ENCODE measurements at places on chromosomes 7 and 10.

DNA sequence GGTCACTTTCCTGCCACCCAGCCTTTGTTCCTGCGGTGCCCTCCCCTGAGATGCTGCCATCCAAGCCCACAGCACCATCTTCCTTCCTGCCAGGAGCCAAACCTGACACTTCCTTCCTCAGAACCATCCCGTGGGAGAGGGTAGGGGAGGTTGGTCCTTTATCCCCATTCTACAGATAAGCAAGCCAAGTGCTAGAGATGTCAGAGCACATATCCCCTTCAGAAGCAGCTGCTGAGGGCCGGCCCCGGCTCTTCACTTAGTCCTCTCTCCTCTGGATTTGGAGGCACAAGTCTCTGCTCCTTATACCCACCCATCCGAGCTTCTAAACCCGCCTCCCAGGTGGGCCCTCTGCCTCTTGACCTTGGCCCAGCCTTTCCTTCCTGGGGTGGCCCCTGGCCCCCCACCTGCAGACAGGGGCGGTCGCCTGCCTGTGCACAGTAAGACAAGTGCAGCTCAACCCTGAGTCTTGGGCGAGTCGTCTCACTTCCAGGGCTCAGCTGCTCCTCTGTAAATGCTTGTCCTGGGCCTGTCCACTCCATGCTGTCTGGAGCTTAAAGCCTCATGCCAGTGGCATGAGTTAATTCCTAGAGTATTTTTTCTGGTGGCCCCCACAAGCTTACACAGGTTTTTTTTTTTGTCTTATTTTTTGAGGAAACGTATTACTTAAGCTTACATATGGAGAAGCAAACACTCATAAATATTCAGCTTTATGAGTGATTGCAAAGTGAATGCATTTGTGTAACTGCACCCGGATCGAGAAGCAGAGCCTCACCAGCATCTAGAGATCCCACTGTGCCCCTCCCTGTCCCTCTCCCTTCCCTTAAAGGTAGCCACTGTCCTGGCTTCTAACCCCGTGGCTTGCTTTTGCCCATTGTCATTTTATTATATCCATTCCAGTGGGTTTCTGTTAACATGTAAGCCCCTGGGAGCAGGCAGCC, 125.1 kb downstream of the CDH23 start:
- no peak for DNase-seq

- no peak for DNase-seq
Observed at GRCh38 chr7:92851732-92852131, 15.4 kb upstream of the CDK6 start.

DNA sequence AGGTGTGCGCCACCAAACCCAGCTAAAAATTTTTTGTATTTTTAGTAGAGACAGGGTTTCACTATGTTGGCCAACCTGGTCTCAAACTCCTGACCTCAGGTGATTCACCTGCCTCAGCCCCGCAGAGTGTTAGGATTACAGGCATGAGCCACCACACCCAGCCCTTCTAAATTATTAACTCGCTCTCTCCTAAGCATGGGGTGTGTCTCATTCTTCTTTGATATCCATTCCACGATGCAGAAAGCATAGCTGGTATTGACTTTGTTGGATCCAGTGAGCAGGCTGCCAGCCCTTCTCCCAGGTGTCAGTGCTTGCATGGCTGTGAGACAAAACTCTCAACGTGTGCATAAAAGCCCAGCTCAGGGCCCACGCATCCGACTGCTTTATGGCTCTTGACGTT, 254.1 kb upstream of the PFKP start:
- DNase-seq: peak; percentile 22

- no peak for DNase-seq
Observed at GRCh38 chr7:128919881-128920799, 9.6 kb upstream of the KCP start.

DNA sequence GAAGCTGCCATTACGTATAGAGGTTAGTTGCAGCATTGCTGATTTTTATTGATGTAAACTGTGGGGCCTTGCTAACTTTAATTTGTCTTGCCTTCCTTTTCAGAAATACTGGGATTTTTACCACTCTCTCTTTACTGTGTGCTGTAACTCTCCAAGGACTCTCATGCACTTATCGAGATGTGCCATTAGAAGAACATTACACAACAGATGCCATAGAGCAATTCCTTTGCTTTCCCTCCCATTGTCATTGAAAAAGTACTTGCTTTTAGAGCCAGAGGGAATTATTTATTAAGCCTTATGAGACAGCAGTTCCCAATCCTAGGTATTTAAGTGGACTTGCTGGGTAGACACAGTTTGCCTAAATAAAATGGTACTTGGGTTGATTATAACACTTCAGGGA, 51.7 kb downstream of the ASB4 start:
- no peak for DNase-seq

- DNase-seq: no peak
Observed at GRCh38 chr7:116986611-116987565, 33.6 kb downstream of the ST7 start.

DNA sequence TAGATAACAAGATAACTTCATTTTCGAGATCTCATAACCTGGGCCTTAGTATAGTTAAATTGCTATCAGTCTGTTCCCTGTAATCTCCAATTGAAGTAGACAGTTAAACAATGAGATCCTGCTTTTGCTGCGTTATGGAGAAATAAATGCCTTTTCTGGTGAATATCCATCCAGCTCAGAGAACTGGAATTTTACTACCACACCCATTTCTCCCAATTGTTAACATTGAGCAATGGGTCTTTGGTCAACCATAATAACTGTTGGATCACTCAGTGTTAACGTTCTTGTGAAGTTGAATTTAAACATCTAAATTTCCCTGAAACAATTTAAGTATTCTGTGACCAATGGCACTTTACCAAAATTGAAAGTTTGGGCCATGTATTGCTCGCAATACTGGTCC, 3.0 kb downstream of the CALU start:
- DNase-seq: no peak

DNA sequence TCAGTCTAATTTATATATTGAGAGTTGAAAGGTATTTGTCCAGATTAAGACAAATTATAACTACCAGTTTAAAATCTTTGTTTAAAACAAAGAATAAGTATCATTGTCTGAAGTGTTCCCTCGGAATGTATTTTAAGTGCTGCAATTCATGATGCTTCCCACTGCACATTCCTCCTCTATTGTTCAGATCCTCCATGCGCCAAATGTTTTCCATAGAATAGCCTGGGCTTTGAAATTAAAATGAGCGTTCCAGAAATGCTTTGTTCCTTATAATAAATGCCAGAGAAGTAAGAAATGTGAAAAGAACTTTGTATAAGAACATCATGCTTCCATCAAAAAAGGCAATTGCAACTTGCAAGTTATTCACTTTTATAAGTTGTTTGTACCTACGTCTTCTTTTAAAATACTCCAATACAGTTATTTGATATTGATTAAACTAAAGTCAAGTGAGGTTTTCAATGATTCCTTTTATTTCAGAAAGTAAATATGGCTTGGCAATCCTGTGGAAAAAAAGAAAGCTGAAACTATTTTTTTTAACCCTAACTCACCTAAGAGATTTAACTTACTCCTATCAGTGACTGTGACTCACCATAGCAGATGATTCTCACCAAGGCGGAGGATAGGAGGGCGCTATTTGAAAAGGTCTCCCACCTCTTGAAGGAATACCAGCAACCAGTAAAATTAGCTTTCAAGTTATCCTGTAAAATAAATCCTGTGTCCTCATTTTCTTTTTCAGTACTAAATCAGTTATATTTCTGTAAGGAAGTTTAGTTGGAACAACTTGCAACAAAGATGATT, 85.8 kb downstream of the CTNNA3 start:
- no peak for DNase-seq

GRCh38 chr7:100546926-100547800, 8.2 kb downstream of the AGFG2 start:
- peak; percentile 74 for DNase-seq

DNA sequence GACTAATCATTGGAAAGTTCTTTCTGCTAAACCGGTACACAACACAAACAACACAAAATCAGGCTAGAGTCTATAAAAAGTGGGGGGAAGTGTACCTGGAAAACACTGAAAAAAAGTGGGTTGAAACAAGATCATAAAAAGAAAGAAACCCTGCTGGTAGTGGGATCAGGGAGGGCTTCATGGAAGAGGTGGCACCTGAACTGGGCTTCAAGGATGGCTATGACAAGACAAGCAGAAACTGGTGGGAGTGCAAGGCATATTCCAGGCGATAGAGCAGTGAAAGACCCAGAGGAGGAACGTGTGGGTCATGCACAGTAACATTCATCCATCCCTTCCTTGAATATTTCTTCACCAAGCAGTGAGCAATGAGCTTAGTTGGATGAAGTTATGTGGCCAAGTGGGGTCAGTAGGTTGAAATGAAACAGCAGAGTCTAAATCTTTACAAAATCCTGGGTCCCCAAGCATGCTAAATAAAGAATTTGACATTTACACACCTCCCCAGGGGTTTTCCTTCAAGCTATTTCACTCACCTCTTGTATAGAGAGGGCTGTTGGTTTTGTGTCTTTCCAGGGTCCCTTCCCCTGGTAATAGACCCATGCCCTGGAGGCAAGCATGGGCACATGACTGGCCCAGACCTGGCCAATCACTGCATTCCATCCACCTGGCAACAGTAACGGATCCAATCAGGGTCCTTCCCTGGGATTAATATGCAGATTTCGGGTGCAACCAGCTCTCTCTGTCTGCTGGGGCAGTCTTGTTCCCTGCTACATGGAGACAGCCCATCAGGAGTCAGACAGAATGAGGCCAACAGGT, 38.2 kb downstream of the SPOCK2 start:
- no peak for DNase-seq

GRCh38 chr7:149809215-149809614, 29.0 kb upstream of the ZNF862 start:
- no peak for DNase-seq

GRCh38 chr7:35553519-35553918, 141.4 kb downstream of the HERPUD2 start:
- no peak for DNase-seq

DNA sequence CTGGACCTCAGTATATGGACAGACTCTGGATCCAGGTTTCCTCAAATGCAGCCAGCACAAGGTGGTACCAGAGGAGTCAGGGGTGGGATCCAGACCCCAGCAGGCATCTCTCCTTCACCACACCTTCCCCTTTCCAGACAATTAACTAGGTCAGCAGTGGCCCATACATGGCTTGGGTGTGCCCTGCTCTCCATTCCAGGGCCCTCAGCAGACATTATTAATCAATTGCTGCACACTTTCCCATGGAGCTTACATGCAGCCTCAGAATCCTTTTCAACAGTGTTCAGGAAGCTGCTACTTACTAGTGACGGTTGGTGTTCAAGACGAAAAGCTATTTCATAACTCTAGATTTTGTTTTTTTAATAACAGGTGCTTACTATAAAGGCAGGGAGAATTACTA, 6.0 kb downstream of the COL13A1 start:
- DNase-seq: no peak

GRCh38 chr7:138170959-138171703, 94.9 kb downstream of the AKR1D1 start:
- no peak for DNase-seq

- no peak for DNase-seq
Observed at GRCh38 chr7:35555386-35555785, 139.5 kb downstream of the HERPUD2 start.

DNA sequence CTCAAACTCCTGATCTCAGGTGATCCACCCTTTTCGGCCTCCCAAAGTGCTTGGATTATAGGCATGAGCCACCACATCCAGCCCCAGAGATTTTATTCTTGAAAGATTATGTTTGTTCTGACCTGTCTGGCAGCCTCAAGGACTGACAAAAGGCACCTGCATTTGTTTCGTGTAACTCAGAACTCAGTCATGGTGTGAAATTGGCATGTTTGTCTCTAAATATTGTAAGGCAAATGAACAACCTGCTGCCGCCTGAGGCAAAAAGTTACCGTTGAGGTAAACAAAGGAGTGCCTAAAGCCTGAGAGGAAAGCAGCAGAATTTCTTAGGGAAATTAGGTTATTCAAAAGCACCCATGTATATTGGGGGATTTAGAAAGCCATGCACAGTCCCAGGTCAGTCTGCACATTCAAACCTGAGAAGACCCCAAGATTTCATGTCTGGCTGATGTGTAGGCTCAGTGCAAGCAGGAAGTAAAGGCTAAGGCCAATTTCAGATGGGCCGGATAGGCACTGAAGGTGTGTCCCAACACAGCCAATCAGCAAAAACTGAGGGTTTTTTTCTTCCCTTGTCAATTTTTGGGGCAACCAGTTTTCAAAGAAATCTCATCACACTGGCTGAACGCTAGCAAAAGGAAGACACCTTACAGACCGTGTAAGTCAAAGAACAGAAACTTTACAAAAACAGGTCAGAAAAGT, 33.3 kb upstream of the HHEX start:
- DNase-seq: no peak

DNA sequence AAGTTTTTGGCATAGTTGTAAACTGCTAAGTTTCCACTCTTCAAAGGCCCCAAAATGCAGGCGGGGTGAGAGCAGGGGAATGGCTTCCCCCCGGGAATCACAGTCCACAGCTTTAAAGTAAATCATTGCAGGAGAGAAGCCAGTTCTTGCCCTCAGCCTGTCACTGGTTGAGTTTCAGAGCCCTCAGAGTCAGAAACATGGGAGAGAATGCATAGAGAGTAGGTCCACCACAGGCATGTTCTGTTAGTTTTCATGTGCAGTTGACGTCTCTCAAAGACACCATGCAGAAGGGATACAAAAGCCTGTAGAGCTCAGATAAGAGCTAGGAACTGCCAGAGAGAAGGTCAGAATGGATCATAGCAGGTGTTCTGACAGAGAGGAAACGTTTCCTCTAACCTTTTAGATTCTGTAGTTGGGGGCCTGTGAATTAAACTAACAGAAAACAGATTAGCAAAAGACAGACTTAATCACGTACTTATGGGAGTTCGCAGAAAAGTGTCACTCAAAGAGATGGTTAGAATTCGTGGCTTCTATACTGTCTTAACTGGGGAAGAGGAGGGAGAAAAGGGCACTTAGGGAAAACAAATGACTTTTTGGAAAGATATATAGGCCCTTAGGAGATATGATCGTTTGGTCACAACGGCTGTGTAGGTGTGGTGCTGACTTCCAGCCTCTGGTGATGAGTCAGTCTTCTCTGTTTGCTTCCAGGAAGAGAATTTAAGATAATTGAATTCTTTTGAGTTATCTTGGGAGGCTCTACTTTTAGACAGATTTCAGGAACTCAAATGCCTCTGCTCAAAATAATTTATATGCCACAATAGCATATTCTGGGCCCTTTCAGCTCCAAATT, 48.0 kb upstream of the MSRB2 start:
- DNase-seq: no peak

DNA sequence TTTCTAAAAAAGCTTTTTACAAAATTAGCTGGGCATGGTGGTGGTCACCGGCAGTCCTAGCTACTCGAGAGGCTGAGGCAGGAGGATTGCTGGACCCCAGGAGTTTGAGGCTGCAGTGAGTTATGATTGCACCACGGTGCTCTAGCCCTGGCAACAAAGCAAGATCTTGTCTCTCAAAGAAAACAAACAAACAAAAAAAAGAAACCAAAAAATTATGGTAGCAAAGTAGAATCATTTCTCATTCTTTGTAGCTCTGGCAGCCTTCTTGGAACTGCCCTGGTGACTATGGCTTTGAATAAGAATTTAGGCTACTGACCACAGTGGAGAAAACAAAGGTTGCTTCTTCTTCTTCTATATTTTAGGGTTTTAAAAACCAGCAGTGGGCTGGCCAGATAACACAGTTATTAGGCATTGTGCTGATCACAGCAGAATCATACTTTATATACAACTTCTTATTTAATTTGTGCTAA, 41.9 kb upstream of the PRKAR2B start:
- no peak for DNase-seq
